ENCODE measurements at places on chromosomes 11 and 22.

DNA sequence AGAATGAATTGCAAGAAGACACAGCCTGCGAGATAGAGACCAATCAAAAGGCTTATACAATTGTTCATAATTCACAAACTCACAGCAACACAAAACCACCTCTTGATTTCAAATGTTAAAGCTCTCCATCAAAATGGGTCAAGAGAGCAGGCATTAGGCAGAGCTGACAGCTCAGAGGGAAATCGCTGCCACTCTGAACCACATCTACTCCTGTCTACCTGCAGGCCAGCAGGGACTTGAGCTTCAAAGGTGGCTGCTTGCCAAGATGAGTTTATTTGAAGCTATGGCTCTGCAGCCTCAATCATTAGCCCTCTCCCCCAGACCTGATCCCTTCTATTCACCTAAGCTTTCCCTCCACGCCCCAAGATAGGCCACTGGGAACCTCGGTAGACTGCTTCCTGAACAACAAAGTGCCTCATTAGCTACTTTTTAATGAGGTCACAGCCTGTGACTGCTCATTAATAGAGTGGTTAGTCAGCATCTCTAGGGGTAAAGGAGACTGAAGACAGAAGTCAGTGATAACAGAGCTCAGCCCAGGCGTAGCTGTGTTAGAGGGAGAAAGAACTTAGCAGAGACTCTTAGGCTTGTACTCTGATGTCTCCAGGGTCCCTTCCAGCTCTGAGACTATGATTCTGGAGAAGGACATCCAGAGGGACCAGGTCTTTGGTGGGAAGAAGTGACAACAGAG is 21.2 kb upstream of the OR10A5 start:
- DNase-seq: no peak

GRCh38 chr11:124736736-124737135 is 3.0 kb upstream of the NRGN start:
- no peak for DNase-seq

DNA sequence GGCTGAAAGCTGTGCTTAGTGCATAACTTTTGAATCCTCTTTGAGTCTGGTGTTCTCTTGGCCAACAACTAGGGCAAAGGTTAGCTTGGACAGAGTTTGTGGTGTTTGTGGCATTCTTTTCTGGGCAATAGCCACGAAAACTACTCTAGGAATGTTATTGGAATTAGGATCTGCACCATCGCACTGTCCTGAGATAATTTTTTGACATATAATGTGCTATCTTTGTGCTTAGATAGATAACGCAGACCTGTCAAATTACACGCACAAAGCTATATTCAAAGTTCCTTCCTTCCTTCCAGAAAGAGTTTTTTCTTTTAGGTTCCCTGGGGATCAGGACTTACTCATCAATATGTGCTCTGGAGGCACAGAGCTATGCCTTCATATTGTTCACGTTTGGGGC is 166.8 kb upstream of the MTMR2 start:
- DNase-seq: no peak

DNA sequence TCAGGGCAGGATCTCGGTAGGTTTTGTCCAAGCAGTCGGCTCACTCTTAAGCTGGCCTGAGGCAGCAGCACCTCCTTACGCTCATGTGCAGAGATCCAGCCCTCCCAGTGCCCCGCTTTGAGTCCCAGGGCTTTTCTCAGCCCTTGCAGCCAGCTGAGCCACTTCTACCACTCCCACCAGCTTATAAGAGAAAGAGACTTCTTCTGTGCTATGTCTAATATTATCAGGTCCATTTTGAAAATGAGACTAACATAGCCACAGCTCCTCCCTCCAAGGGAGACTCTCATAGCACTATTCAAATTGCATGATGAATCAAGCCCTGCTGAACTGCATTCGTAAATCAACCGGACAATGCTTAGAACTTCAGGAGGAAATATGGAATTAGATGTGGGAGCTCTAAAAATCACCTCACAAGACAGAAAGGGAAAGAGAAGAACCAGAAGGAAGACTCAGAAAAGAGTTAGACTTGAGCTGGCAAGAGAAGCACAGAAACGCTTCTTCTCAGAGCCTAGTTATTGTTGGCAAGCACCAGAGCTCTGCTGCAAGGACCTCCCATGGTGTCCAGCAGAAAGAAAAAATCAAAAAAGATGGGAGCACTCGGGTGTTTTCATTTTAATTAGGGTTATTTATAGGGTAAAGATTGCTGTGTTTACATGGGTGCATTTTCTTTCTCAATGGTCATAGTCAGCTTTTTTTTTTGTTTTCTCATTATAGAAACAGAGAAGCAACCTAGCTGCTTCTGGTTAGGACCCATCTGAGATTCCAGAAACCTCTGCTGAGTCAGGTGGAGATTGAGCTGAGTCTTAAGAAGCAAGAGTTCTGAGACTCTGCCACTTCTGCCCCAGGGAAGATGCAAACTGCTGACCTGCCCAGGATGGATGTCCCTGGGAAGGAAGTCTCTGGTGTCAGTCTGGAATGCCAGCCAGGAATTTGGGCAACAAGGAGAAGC is 181.4 kb downstream of the ETS1 start:
- no peak for DNase-seq

DNA sequence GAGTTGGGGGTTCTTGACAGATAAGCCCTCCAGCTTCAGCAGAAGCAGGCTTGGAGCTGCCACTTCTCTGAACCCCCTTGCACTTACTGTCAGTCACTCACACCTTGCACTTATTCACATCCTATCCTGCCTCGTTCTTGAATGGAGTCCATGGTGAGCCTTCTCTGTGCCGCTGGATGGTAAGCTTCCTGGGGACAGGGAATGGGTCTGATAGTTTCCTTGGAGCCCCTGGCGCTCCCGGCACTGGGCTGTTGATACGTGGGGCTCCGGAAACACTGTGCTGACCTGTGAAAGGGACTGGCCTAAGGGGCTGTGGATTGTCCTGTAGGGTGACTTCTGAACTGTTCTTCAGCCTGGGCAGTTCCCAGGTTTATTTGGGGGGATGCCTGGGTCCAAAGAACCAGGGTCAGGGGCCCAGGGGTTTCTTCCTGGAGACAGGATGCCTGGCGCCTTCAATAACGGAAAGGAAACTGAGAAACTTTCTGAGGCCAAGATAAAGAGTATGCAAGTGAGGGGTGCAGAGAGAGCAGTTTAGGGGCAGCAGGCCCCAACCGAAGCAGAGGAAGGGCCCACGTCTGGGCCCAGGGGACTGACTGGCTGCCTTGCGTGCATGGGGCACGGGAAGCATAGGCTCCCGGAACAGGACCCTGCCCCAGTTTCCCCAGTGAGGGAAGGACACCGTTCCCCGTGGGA is 709 bp upstream of the ST3GAL4 start:
- no peak for DNase-seq

- DNase-seq: no peak
These were observed 326.3 kb downstream of the AASDHPPT start for GRCh38 chr11:106403751-106404150.

DNA sequence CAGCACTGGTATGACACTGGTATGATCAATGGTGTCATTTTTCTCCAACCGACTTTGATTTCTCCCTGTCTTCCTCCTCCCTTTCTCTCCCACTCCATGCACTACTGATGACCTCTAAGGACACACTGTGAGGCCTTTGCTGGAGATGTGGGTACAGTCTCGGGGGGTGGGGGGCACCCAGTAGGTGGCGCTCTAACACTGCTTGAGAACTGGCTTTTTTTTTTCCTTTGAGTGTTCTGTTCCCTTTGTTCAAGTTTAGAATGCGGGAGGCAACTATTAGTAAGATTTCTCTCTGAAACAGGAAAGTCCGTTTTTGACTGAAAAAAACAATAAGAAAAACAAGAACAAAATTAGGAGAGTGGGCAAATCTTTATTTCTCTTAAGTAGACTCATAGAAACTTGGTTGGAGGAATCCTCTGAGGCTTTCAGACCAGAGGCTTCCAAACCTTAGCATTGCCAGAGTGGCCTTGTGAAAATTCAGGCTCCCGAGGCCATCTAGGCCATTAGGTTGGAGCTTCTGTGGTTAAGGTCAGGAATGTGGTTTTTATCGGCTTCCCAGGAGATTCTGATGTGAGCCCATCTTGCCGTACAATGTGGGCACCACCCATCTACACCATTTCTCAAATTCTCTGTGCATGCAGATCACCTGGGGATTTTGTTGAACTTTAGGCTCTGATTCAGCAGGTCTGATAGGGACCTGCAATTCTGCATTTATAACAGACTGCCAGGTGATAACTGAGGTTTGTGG is 43.2 kb downstream of the PANX1 start:
- DNase-seq: no peak

GRCh38 chr11:85299258-85299942 is 327.7 kb downstream of the DLG2 start:
- DNase-seq: no peak

- DNase-seq: no peak
These were observed 393.5 kb downstream of the JRKL start for GRCh38 chr11:96783311-96783710.

DNA sequence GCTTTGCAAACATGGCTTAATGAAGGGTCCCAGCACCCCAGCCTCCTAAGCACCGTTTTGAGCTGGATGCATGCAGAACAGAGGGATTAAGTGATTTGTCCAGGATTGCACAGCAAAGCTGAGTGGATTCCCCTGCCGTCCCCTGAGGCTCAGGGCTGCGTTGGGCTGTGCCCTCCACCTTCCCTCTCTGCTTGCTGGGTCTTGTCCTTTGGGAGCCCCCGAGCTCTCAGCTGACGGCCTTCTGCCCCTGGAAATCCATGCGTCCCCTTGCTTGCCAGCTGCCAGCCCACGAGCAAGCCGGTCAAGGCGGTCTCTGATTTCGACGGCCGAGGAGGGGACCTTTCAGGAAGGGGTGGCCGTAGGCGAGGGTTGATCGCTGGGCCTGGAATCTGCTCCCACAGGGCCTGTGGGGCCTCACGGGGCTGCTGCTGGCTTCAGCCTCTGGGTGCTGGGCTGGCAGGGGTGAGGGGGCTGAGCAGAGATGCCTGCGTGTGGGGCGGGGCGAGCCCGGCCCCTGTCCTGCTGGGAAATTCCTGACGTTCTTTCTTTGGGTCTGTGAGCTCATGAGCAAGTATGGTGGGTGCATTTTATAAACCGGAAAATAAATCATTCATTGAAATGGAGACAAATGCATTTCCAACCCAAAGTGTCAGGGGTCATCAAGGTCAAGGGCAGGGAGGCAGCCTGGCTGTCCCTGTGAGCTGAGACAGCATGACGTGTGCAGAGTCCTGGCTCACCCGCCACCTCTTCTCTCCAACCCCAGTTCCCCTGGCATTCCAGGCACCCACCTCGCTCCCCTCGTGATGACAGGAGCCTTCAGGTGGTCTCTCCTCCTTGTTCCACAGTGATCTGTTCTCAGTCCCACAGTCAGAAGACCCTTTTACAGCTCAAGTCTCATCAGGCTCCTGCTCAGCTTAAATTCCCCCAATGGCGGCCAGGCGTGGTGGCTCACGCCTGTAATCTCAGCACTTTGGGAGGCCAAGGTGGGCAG is 28.1 kb downstream of the FGF4 start:
- DNase-seq: no peak

DNA sequence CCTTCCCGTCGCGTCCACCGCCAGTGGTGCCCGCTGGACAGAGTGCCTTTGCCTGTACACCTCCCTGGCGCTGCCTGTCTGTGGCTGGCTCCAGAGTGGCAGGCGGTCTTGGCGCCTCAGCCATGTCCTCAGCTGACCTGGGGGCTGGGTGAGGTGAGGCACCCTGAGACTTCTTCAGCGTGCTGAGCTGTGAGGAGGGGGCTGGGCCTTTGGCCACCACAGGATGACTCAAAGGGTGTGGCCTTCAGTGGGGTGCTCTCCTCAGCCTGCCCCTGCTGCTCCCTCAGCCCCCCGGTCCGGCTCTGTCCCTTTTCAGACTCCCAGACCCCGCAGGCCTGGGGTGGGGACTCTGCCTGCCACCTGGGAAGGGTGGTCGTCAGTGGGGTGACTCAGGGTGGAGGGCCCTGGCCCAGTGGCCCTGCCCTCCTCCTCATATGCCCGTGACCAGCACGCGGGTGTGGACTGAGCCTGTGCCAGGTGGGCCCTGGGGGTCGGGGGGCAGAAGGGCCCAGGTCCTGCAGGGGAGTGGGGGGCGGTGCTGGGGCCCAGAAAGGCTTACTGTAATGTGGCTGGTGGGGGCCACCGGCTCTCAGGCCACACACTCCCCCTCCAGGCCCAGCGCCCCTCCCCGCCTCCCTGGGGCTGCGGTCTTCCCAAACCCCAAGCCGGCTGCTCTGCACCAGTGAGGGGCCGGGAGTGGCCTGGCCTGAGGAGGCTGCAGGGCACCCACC is 15.9 kb downstream of the CRELD2 start:
- no peak for DNase-seq

- DNase-seq: no peak
These were observed 116.1 kb downstream of the PHF21B start for GRCh38 chr22:44893731-44894080.

- DNase-seq: no peak
These were observed 1.7 kb upstream of the MRTFA start for GRCh38 chr22:40638261-40638660.

DNA sequence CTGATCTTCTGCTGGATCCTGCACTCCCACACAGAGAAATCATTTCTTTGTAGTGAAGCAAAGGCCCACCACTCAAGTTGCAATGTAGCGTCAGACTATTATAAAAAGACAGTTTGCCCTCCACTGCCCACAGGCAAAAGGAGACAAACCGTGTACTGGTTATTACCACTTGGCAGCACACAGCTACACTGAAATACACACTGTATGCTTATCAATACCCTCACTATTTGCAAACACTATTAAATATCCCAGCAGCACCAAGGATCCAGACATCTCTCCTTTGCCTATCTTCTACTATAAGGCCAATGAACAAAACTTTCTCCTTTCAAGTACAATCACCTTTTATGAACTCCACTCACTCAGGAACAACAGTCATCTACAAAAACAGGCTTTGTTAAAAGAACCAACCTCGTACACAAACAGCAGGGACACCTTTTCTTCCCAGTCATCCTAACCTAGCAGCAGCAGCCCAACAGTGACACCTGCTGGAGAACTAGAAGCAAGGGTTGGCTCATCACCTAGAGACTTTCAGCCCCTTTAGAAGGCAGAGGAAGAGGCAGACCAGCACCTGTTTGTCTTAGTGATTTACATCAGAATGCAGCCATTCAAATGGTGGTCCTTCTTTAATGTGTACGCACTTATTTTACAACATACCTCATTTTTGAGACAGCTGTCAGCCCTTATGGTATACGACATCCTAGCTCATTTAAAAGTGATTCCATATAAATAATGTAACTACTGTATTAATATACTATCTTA is 56.1 kb downstream of the AMBRA1 start:
- DNase-seq: no peak

GRCh38 chr11:122803306-122803705 is 35.0 kb upstream of the CRTAM start:
- no peak for DNase-seq

Measured in stimulated activated CD8-positive, alpha-beta memory T cell treated with anti-CD3 and anti-CD28 coated beads, Interleukin-7, amount 100 ng/mL, for 1 hour (primary cell).